ENCODE measurements at places on chromosomes 12 and 14.

GRCh38 chr14:89502966-89503365 is 85.9 kb upstream of the FOXN3 start:
- DNase-seq, result no peak

- DNase-seq, result peak; percentile 20
Measured at GRCh38 chr12:53065975-53066931, 12.9 kb downstream of the SPRYD3 start.

DNA sequence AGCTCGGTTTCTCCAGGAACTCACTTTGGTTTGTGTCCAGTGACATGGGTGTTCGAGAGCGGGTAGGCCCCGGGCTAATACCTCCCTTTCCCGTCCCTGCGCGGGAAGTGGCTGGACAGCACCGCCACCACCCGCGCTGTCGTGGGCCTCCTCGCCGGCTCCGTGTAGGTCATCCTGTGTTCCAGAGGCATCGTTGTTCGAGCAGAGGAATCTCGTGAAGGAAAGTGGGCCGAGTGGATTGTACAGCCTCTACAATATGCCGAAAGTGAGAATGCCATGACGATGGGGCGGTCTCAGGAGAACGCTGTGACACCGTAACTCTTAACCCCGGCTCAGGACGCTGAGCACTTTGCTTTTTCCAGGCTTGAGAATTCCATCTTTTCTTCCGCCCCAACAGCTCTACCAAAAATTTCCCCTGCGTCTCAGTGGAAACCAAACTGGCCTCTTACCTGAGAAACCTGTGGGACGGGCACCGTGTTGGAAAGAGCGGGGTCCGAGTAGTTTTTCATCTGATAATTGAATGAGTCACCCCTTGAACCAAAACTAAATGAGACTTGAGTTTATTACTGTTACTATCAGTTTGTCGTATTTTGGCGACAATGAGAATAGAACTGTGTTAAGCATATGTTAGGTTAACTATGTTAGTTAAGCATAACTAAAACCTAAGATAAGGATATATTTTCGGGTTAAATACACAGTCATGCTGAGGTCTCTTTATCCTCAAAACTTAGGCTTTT is 510 bp downstream of the EIF2S1 start:
- DNase-seq, result no peak

DNA sequence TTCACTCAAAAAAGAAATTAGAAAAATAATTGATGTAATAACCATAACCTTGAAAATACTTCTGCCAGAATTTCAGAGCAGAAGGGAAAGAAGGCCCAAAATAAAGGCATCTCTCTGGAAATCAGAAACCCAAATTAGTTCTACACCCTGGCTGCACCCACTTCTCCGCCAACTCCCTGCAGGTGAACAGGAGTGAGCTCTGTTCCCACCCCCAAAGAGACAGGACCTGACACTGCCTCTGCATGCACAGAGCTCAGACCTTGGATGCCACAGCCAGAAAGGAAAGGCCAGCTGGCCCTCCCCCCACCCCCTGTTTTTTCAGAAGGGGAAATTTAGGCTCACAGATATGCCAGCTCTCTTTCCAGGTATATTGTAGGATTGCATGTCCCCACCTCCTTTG is 228.2 kb downstream of the BCL11B start:
- DNase-seq, result no peak

DNA sequence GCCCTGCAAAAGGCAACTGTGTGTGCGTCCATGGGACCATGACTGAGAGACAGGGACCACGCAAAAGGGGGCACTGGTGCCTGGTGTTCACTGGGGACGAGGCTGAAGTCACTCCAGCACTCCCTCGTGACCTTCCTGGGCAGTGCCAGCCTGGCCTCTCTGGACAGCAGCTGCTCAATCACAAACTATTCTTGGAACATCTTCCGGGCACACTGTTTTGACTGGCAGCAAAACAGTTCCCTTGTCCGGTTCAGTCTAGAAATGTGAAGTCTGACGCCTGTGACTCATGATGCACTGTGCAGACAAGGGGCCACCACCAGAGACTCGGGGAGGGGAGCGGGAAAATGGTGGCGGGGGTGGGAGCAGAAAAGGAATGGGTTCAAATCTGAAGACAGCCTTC is 20.8 kb downstream of the SNRNP35 start:
- DNase-seq, result no peak

- no peak for DNase-seq
Measured at GRCh38 chr14:75486318-75486717, 36.0 kb upstream of the BATF start.

- no peak for DNase-seq
Measured at GRCh38 chr14:104252256-104253215, 114.1 kb downstream of the KIF26A start.

- DNase-seq, result no peak
Measured at GRCh38 chr12:49924628-49925246, 21.0 kb upstream of the FAIM2 start.

GRCh38 chr12:41967668-41968500 is 176.8 kb downstream of the GXYLT1 start:
- DNase-seq, result peak; percentile 41

DNA sequence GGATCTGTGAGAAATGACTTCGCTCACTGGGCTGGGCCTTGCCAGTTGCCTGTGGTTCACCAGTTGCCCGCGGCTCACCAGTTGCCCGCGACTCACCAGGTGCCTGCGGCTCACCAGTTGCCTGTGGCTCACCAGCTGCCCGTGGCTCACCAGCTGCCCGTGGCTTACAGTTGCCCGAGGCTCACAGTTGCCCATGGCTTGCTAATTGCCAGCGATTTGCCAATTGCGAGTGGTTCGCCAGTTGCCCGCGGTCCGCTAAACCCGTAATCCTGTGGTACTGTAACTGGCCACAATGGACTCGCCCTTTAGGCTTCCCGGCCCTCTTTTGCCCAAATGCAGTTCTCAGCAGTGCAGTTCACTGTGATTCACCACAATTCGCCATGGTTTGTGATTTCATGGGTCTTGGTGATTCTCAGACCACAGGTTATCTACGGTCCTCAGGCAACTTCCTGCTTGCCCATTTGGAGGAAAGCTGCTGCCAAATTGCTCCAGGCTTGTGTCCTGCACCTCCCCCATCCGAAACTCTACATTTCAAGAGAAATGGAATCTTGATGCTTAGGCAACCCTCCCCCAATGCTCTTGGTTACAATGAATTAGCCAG is 15.0 kb upstream of the MEG3 start:
- no peak for DNase-seq

- no peak for DNase-seq
Measured at GRCh38 chr14:22769369-22769768, 2.9 kb downstream of the OXA1L start.

- DNase-seq, result no peak
Measured at GRCh38 chr14:101501341-101501740, 60.0 kb upstream of the DIO3 start.

GRCh38 chr12:106769078-106769477 is 5.4 kb upstream of the RIC8B start:
- DNase-seq, result no peak

DNA sequence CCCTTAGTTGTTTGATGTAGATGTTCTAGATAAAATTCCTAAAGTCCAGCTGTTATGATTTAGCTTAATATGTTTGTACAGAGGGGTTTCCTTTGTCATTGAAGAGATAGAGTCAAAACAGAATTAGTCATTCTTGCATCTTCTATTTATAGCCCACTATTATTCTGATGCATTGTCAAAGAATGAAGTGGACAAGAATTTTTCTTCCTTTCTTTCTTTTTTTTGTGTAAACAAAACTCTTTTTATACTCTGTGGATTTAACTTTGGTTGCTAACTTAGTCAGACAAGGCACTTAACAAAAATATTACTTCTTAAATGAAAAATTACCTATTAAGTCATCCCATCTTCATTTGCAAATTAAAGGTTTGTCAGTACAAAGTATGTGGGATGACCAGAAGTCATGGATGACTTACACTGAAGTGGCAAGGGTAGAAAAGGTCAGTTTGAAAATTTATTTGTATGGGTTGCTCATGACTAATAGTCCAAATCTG is 215.6 kb upstream of the DDHD1 start:
- no peak for DNase-seq

DNA sequence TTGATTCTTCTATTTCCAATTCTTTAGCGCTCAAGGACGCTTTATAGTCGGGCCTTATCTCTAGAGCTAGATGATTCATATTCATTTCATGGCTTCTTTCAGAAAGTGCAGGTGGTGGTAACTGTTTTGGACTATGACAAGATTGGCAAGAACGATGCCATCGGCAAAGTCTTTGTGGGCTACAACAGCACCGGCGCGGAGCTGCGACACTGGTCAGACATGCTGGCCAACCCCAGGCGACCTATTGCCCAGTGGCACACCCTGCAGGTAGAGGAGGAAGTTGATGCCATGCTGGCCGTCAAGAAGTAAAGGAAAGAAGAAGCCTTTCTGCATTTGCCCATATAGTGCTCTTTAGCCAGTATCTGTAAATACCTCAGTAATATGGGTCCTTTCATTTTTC is 241.9 kb downstream of the PAWR start:
- DNase-seq, result no peak

DNA sequence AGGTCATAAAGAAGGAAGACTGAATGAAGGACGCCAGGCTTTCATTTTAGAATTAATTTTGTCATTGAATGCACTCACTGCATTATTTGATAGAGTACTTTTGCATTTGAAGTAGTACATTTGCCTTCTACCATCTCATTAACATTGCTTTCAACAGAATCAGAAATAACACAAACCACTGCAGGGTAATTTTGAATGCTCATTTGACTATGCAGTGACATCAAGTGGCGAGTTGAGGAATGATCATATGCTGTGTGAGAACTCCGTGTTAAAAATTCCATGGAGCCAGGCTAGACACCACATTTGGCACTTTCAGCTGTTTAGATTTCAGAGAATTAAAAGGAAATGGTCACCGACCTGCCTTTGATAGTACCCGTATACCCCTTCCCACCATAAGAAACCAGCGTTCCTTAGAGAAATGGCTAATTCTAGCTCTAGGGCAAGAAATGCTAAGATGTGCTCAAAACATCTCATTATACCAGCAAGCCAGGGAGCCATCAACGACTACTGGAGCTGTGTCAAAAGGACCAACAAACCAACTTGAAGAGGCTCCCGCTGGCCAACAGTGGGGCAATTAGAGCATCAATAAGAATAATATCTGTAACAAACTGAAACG is 16.5 kb downstream of the HEBP1 start:
- peak; percentile 22 for DNase-seq

GRCh38 chr12:105206686-105207374 is 29.1 kb downstream of the APPL2 start:
- no peak for DNase-seq

DNA sequence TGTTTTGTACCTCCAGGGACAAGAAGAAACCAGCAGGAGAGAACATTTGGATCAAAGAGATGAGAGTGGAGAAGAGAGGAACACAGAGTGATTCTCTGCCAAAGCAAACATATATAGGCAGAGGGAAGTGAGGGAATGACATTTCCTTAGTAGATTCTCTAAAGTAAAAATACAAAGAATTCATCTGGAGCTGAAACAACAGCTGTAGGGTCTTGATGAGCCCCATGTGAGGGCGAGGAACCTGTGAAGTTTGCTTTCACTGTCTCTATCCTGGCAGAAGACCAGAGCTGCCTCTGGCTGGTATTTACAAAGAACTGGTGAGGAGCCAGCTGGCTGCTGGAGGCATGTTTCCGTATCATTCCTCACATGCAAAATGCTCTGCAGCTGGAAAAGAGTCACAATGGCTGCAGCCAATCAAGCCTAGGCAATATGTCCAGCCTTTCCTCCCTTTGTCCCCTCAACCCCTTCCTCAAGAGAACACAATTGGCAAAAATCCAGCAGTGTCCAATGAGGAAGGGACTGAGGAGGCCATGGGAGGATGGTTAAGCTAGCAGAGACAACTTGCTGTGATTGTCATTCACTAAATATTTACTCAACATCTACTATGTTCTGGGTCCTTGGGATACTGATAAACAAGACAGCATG is 122.5 kb downstream of the PHLDA1 start:
- DNase-seq, result no peak

GRCh38 chr12:119956047-119956446 is 33.0 kb upstream of the BICDL1 start:
- no peak for DNase-seq

DNA sequence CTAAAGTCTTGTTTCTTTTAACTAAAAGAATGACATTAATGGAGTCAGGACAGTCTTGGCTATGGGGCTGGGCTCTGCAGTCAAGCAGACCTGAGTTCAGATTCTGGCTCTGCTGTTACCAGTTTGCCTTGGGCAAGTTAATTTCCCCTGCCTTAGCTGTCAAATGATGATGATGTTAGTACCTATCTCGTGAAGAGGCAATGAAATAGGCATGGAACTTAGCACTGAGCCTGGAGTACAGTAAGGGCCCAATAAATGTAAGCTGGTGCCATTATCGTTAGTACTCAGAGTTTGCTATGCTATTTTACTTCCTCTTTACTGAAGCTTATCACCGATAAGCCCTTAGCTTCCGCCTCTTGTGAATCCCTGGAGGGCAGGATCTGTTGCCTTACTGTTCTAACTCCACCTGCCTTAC is 8.5 kb downstream of the FBXW8 start:
- DNase-seq, result no peak

GRCh38 chr14:43803076-43803689 is 703.9 kb downstream of the FSCB start:
- no peak for DNase-seq

- DNase-seq, result no peak
Measured at GRCh38 chr14:51852541-51852940, 7.9 kb upstream of the GNG2 start.

DNA sequence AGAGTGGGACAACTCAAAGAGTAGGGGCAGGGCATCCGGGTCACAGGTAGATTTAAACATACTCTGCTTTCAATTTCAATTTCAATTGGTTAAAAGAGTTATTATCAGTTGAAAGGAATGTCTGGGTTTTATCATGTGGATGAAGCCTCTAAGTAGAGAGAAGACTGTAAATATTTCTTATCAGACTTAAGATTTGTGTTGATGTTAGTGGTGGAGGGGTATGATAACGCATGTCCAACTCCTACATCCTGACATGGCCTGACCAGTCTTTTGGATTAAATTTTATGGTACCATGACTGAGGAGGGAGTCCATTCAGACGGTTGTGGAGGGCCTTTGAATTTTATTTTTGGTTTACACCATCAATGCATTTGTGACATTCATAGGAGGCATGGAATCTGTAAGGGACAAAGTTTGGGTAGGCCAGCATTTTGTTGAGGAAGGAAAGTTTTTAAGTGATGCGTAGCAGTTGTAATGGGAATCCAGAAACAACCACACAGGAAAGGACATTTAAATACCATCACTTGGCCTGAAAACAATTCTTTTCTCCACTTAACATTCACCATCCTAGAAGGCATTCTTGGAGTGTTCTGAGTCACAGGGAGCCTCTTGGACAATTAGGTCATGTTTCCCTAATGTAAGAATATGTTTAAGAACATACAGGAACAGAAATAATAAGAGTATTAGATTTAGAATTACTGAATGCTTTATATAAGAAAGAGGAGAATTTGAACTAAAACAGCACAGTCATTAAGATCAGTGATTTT is 371.9 kb downstream of the ATP23 start:
- DNase-seq, result no peak
